ENCODE measurements at places on chromosomes 13 and 19. TPM values are rescaled to one million over a fixed set of nuclear protein-coding genes. Genes with fewer than 3 reads are reported as not detected.
A peak's percentile ranks its signal among the peaks of the same experiment; 100 is the strongest.

Gene REXO1
- 48.1 TPM for total RNA-seq

Gene ARHGEF1
- 113 TPM for total RNA-seq

DNA sequence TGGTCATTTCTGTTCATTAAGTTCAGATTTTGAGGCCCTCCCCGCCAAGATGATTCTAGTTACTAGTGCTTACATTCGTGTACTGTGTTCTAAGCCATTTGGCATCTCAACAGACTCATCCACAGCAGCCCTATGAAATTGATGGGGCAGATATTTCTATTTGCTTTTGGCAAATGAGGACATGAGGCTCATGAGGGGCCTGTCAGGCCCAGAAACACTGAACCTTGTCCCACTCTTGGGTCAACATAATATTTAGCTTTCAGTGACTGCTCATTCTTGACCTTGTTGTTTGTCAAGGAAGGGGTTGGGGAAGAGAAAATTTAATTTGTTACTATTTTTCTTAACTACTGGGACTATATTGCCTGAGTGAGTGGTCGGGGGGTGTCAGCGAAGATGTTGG, 92.3 kb upstream of the RNF113B start:
- H3K36me3 ChIP-seq: no peaks in the 10 kb centered on the region
- no peak overlapping the region for H3K27ac ChIP-seq
- H3K4me3 ChIP-seq: no peak overlapping the region
- no peak for DNase-seq
- H3K4me1 ChIP-seq: peaks cover 30% of the 10 kb centered on the region

GRCh38 chr13:38872693-38873092, 117.9 kb downstream of the STOML3 start:
- peak; percentile 69 for DNase-seq
- H3K4me1 ChIP-seq: no peaks in the 10 kb centered on the region
- H3K36me3 ChIP-seq: no peaks in the 10 kb centered on the region
- H3K27ac ChIP-seq: no peak overlapping the region

- no peak for DNase-seq
- H3K4me1 ChIP-seq: peaks cover 7% of the 10 kb centered on the region
- no peak overlapping the region for H3K27ac ChIP-seq
- H3K27me3 ChIP-seq: peaks cover 20% of the 10 kb centered on the region
- peaks cover 7% of the 10 kb centered on the region for H3K36me3 ChIP-seq
Measured at GRCh38 chr19:1609103-1609396, 3.8 kb upstream of the UQCR11 start.

- DNase-seq: no peak
- H3K27me3 ChIP-seq: peaks cover 8% of the 10 kb centered on the region
- H3K4me1 ChIP-seq: no peaks in the 10 kb centered on the region
- H3K4me3 ChIP-seq: no peak overlapping the region
Measured at GRCh38 chr19:27720155-27720554, 1492.8 kb downstream of the UQCRFS1 start.

DNA sequence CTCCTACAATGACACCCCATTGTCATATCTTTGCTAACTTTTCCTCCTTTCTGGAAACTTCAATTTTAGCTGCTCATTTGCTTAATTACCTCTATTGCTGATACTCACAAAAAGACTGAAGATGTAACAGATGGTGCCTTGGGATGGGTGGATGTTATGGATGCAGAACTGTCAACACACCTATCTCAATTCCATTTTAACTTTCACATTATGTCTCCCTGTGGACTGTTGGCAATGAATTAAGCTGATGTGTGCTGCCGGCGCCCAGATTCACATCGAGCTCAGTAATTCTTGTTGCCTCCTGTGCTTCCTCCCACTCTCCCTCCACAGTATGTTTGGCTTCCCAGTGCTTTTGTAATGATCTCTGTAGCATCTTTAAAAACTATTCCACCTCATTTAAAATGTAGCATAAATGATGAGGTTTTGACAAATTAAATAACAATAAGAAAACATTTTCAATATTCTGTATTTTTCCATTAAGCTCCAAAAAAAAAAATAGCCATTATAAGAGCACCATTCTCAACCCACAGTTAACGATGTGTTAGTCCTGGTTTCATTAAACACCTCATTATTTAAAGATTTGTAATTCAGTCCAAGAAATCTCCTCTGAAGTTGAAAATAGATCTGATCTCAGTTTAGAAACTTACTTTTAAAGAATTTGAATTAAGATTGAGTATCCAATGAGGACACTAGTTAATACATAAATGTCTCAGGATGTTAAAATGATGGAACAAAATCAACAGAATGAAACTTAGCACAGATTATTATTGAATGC, 99.9 kb upstream of the FAM216B start:
- H3K4me1 ChIP-seq: peaks cover 6% of the 10 kb centered on the region
- no peaks in the 10 kb centered on the region for H3K27me3 ChIP-seq
- DNase-seq: no peak
- H3K36me3 ChIP-seq: no peaks in the 10 kb centered on the region
- H3K4me3 ChIP-seq: no peak overlapping the region

DNA sequence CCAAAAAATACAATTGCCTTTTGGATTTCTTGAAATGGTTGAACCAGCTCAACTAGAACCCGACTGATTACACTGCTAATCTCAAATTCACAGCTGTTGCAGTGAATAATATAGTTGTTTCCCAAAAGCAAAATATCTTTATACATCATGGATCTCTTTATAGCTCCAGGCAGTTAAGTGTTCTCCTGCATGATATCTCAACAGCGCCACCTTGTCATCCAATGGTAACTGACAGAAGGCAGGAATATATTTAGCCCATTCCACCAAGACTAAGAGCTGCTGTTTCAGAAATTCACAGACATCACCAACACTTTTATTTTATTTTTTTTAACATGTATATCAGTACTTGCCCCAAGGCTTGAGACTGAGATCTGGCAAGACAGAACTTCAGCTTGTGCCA, 1141.0 kb upstream of the PRR20A start:
- no peak overlapping the region for H3K27ac ChIP-seq
- no peak overlapping the region for H3K4me3 ChIP-seq
- no peaks in the 10 kb centered on the region for H3K27me3 ChIP-seq
- peaks cover 3% of the 10 kb centered on the region for H3K36me3 ChIP-seq
- peak; percentile 9 for DNase-seq

DNA sequence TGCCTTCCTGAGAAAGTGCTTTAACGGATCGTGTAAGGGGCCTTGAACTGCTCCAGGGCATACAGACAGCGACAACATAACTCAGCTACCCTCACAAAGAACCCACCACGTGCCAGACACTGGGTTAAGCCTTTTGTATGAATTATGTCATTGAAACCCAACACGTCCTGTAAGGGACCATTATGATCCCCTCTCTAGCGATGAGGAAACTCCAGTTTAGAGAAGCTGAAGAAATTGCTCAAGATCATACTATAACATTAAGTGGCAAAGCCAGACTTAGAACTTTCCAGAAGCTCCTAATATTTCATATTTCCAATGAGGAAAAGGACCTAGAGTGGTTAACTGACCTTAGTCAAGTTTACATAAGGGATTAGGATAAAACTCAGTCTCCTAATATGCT, 57.0 kb upstream of the RAP2A start:
- H3K36me3 ChIP-seq: peaks cover 52% of the 10 kb centered on the region
- peaks cover 3% of the 10 kb centered on the region for H3K4me1 ChIP-seq
- H3K27ac ChIP-seq: no peak overlapping the region
- H3K27me3 ChIP-seq: peaks cover 12% of the 10 kb centered on the region

Gene PRR19
- 1.1 TPM for total RNA-seq

- H3K4me3 ChIP-seq: no peak overlapping the region
- no peak for DNase-seq
- H3K27me3 ChIP-seq: no peaks in the 10 kb centered on the region
- H3K36me3 ChIP-seq: no peaks in the 10 kb centered on the region
Measured at GRCh38 chr13:83829810-83830209, 52.5 kb downstream of the SLITRK1 start.

DNA sequence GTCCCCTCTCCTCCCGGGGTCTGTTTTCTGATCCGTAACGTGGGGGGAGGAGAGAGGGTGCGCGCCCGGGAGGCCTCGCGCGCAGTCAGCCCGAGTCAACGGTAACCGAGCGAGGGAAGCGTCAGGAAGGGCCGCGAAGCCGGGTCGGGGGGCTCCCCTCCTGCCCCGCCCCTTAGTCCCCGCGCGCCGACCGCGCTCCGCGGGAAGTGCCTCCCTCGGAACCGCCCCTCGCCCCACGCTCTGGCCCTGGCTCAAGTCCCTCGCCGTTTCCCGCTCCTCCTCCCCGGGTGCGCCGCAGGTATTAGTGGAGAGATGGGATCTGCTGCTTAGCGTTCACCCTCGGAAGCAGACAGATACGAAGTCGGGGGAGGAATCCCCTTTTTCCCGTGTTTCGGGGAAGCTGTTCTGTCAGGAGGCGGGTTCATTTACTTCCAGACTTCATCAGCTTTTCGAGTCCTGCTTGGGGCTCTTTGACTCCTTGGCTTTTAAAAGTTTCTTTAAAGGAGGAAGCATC, 770 bp downstream of the HNRNPM start:
- H3K36me3 ChIP-seq: peaks cover 19% of the 10 kb centered on the region
- peaks cover 14% of the 10 kb centered on the region for H3K27me3 ChIP-seq
- H3K4me1 ChIP-seq: peaks cover 32% of the 10 kb centered on the region
- H3K27ac ChIP-seq: peak overlapping the region; percentile 76
- peak overlapping the region; percentile 97 for H3K4me3 ChIP-seq

Gene TRPC4
- 6.5 TPM for total RNA-seq

DNA sequence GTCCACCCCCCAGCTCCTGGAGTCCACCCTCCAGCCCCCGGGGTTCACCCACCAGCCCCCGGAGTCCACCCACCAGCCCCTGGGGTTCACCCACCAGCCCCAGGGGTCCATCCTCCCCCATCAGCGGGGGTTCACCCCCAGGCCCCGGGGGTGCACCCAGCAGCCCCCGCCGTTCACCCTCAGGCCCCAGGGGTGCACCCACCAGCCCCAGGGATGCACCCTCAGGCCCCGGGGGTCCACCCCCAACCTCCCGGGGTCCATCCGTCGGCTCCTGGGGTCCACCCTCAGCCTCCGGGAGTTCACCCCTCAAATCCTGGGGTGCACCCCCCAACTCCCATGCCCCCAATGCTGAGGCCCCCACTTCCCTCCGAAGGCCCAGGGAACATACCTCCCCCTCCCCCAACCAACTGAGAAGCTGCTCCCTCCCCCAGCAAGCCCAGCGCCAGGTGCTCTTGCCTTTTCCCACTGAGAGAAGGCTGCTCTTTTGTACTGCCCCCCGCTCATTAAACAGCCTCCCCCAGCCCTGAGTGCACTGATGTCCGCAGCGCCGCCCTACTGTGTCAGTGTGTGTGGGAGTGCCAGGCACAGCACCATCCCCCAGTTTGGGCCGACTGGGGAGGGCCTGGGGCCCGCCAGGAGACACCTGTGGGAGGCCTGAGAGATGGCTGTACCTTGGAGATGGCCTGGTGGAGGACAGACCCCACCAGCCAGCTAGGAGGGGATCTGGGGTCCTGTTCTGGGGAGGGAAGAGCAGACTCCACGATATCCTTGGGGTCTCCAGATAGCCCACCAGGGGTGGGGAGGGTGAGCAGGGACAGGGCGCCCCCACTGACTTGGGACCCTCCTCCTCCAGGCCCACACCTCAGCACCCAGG, 750 bp upstream of the AMH start:
- no peak overlapping the region for H3K27ac ChIP-seq
- H3K36me3 ChIP-seq: peaks cover 9% of the 10 kb centered on the region
- no peaks in the 10 kb centered on the region for H3K4me1 ChIP-seq
- no peak overlapping the region for H3K4me3 ChIP-seq
- H3K27me3 ChIP-seq: peaks cover 3% of the 10 kb centered on the region
- DNase-seq: no peak

DNA sequence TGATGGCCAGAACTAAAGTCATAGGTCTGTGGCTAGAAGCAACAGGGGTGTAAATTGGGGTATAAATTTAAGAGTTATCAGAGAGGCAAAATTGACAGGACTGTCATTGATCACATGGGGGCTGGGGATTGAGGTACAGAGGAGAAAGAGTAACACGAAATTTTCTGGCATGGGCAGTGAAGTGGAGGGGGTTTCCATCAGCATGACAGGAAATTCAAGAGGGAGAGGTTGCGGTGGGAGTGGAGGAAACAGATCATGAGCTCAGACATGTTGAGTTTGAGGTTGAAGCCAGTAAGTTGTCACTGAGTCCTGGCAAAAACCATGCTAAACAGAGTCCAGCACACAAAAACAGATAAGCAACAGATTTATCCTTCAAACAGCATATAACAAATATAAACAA, 192.1 kb upstream of the TSC22D1 start:
- no peaks in the 10 kb centered on the region for H3K36me3 ChIP-seq
- peaks cover 36% of the 10 kb centered on the region for H3K4me1 ChIP-seq
- no peak overlapping the region for H3K27ac ChIP-seq
- no peak overlapping the region for H3K4me3 ChIP-seq
- no peaks in the 10 kb centered on the region for H3K27me3 ChIP-seq
- DNase-seq: no peak

DNA sequence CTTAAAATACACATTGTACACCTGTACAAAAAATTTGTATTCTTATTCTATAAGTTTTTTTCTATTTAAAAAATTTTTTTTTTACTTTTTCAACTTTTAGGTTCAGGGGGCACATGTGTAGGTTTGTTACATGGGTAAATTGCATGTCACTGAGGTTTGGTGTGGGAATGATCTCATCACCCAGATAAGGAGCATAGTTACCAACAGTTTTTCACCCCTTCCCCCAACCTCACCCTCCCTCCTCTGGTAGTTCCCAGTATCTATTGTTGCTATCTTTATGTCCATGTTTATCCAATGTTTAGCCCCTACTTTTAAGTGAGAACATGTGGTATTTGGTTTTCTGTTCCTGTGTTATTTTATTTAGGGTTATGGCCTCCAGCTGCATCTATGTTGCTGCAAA, 89.9 kb downstream of the CDK8 start:
- H3K36me3 ChIP-seq: no peaks in the 10 kb centered on the region
- peaks cover 5% of the 10 kb centered on the region for H3K4me1 ChIP-seq
- H3K27me3 ChIP-seq: no peaks in the 10 kb centered on the region
- no peak for DNase-seq

DNA sequence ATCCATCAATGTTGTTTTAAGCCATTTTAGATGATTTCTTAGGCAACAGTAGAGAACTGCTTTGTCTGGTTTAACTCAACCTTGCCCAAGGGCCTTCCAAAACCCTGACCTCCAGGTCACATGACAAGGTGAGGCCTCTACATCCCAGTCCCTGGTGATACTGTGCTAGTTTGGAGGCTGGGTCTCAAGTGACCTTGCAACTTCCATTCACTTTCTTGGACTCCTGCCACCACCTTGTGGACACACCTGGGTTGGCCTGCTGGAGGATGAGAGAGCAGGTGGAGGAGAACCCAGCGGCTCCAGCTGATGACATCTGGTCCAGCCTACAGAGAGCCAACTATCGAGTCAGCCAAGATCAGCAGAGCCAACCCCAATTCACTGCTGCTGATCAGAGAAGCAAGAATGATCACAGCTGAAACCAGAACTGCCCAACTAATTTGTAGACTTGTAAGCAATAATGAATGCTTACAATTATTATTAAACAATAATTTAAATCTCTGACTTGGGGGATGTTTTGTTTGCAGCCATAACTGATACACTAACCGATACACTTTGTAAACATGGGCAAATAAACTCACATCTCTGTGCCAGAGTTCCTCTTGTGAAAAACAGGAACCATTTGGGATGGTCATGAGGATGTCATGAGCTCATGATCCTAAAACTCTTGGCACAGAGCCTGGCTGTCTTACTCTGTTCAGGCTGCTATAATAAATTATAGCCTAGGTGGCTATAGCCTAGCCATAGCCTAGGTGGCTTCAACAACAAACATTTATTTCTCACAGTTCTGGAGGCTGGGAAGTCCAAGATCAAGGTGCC, 11.5 kb downstream of the FAM187B start:
- H3K4me3 ChIP-seq: no peak overlapping the region
- H3K27ac ChIP-seq: no peak overlapping the region
- H3K36me3 ChIP-seq: no peaks in the 10 kb centered on the region

- peaks cover 28% of the 10 kb centered on the region for H3K36me3 ChIP-seq
- no peak overlapping the region for H3K4me3 ChIP-seq
- no peaks in the 10 kb centered on the region for H3K4me1 ChIP-seq
- DNase-seq: no peak
Measured at GRCh38 chr19:1634242-1634937, 18.0 kb downstream of the TCF3 start.
